ENCODE measurements at places on chromosomes 2 and 18. TPM values are rescaled to one million over a fixed set of nuclear protein-coding genes. Genes with fewer than 3 reads are reported as not detected.
A peak's percentile ranks its signal among the peaks of the same experiment; 100 is the strongest.

GRCh38 chr2:174486563-174487107 is at the start of gene GPR155:
Gene GPR155, minus strand, starts transcription at chr2:174487029. Its CDS starts 5,073 bp downstream, at chr2:174481956.
- peaks cover 46% of the 10 kb centered on the region for H3K4me1 ChIP-seq
- no peaks in the 10 kb centered on the region for H3K27me3 ChIP-seq
- DNase-seq: peak; percentile 32
- peak within 1 kb of the TSS; percentile 100 for H3K4me3 ChIP-seq
- peaks cover 6% of the 10 kb centered on the region for H3K36me3 ChIP-seq
- H3K27ac ChIP-seq: peak within 1 kb of the TSS; percentile 99

DNA sequence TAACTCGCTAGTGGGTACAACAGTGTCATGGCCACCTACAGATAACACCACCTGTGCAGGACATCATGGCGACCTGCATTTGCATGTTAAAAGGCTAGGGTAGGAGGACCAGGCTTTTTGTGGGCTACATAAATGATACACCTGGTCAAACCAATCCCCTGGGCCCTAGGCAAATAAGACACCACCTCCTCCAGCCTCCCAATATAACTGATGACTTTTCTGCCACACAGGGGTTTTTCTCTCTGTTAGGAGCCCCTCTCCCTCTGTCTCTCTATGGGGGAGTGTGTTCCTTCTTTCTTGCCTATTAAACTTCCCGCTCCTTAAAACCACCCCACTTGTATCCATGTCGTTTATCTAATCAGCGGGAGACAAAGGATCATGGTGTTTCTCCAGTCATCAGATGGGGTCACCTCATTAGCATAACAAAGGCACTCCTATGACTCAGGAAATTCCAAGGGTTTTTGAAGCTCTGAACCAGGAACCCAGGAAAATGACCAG is 10.8 kb upstream of the BUB1 start:
- no peak overlapping the region for H3K4me3 ChIP-seq
- H3K27ac ChIP-seq: no peak overlapping the region
- H3K36me3 ChIP-seq: peaks cover 4% of the 10 kb centered on the region
- H3K27me3 ChIP-seq: peaks cover 28% of the 10 kb centered on the region
- no peaks in the 10 kb centered on the region for H3K4me1 ChIP-seq

DNA sequence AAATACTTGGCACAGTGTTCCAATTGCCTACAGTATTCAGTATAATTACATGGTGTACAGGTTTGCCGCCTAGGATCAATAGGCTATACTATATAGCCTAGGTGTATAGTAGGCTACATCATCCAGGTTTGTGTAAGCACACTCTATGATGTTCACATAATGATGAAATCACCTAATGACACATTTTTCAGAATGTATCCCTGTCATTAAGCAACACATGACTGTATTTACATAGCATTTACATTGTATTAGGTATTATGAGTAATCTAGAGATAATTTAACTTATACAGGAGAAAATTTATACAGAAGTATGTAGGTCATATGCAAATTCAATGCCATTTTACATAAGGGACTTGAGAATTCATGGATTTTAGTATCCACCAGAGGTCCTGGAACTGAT is 35.4 kb downstream of the SCN7A start:
- no peaks in the 10 kb centered on the region for H3K36me3 ChIP-seq
- H3K27ac ChIP-seq: no peak overlapping the region
- H3K4me1 ChIP-seq: no peaks in the 10 kb centered on the region
- no peak for DNase-seq
- H3K4me3 ChIP-seq: no peak overlapping the region

GRCh38 chr2:232518844-232519243 is 1.3 kb upstream of the PRSS56 start:
- H3K4me3 ChIP-seq: no peak overlapping the region
- DNase-seq: no peak
- H3K4me1 ChIP-seq: peaks cover 8% of the 10 kb centered on the region

Gene AGBL5
- total RNA-seq: 8.9 TPM

Gene KRTCAP3
- 9.1 TPM for total RNA-seq

DNA sequence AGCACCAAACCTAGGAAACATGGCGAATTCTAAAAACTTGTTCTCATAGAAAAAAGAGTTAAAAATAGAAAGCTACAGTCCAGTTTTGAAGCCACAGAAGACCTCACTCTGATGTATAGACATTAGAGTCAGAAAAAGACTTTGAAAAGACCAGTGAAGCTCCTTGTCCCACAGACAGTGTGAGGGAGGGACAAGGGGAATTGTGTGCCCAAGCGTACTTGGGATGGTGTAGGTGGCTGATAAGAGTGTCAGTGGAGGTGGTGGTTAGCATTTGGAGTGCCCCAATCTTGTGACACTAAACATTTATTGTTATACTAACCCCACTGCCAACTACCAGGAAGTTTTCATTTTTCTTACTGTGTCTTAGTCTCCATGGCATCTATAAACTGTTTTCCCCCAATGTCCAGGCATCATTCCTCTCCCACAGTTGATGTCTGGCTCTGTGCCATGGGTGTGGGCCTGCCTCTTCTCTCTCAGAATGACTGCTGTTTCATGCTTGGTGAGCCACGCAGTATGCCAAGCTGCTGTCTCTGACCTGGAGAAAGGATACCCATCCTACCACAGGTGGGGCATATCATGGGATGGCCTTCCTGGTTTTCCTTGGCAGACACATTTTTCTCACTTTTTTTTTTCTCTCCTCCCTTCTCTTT is 161.4 kb downstream of the RPIA start:
- H3K27ac ChIP-seq: no peak overlapping the region
- no peaks in the 10 kb centered on the region for H3K36me3 ChIP-seq
- H3K4me3 ChIP-seq: no peak overlapping the region
- DNase-seq: no peak
- peaks cover 74% of the 10 kb centered on the region for H3K27me3 ChIP-seq

DNA sequence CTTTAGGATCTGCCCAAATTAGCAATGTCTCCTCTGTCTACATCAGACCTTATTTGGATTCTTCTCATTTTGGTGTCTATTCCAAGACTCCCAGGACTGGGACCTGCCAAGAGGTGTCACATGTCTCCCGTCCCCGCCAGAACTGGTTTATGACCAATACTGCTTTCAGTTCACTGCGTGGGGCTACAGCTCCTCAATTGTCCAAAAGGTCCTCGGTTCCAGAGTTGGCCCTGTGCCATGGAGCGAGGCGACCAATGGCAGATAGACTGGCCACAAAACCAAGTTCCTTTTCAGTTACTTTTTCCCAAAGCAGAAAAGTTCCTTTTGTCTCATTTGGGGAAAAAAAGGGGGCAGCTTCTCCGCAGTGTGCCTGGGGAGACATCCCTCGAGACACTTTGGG is 144.1 kb upstream of the ZNF236 start:
- no peaks in the 10 kb centered on the region for H3K36me3 ChIP-seq
- no peak overlapping the region for H3K27ac ChIP-seq
- no peaks in the 10 kb centered on the region for H3K4me1 ChIP-seq
- H3K4me3 ChIP-seq: no peak overlapping the region

Gene ASIC4
- not detected for total RNA-seq

DNA sequence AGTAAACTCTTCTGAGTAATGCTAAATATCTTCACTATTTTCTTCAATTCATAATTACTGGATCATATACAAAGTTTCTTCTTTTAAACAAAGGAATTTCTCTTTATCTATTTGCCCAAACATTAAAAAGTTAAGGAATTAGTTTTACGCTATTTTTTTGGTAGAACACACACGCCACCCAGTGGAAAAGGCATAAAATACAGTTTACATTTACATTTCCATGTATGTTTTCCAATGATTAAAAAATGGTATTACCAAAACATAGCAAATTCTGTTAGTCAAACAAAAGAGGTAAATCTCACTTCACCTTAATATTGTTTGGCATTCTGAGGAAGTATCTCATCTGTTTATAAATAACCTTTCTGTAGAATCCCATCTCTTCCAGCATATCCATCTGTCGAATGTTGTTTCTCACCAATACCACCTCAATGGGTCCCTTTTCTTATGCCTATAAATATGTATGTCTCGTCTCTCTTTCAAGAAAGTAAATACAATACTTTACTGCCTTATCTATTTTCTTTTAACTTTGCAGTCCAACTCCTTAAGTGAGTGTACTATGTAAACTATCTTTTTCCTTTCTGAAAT is 7.2 kb downstream of the BOLL start:
- peaks cover 6% of the 10 kb centered on the region for H3K27me3 ChIP-seq

GRCh38 chr2:65688141-65688886 is 255.9 kb upstream of the SPRED2 start:
- no peak for DNase-seq
- no peak overlapping the region for H3K27ac ChIP-seq
- peaks cover 38% of the 10 kb centered on the region for H3K27me3 ChIP-seq
- H3K4me3 ChIP-seq: no peak overlapping the region
- no peaks in the 10 kb centered on the region for H3K36me3 ChIP-seq
- no peaks in the 10 kb centered on the region for H3K4me1 ChIP-seq

Gene DAPL1
- not detected for total RNA-seq

- H3K27ac ChIP-seq: no peak overlapping the region
- DNase-seq: no peak
- no peak overlapping the region for H3K4me3 ChIP-seq
- peaks cover 46% of the 10 kb centered on the region for H3K27me3 ChIP-seq
- H3K36me3 ChIP-seq: peaks cover 3% of the 10 kb centered on the region
Measured at GRCh38 chr2:208379192-208379591, 27.4 kb upstream of the PTH2R start.

- H3K27me3 ChIP-seq: no peaks in the 10 kb centered on the region
- no peak overlapping the region for H3K27ac ChIP-seq
- no peaks in the 10 kb centered on the region for H3K36me3 ChIP-seq
Measured at GRCh38 chr2:185979546-185980071, 241.0 kb downstream of the FSIP2 start.

DNA sequence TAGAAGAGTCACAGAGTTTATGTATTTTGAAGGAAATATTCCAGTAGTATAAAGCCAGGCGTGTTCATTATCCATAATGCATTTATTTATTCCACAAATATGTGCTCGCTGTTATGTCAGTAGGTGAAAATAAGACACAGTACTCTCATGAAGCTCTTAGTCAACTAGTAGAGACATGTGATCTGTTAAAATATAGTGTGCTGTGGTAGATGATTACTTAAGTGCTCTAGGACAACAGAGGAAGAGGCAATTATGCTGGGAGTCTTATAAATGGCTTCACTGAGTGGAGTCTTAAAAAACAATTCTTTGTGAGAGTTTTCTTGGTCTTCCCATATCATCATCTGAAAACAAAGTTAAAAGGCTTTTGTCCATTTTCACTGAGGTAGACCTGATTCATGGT is 457.3 kb downstream of the XIRP2 start:
- no peak overlapping the region for H3K4me3 ChIP-seq
- no peak for DNase-seq
- no peaks in the 10 kb centered on the region for H3K36me3 ChIP-seq
- no peaks in the 10 kb centered on the region for H3K4me1 ChIP-seq
- no peaks in the 10 kb centered on the region for H3K27me3 ChIP-seq
- no peak overlapping the region for H3K27ac ChIP-seq

Gene CTLA4
- total RNA-seq: 109 TPM

DNA sequence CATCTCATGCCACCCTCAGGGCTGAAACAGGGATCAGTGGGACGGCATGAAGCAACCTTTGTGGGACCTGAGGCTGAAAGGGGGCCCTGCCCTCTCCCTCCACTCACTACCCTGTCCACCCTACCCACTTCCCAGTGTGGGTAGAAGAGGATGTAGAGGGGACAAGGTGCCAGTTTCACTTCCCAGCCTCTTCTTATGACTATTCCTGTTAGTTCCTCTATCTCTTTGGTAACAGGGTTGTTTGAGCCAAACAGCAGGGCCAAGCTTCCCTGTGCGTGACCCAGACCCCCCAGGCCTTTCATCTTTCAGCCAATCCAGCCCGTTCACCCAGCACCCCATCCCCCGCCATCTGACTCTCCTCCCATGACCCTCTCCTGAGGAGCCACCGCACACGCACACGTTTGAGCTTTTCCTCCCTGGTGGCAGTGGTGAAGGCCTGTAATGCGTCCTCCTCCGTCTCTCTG is 82.3 kb downstream of the STPG4 start:
- no peak for DNase-seq
- H3K27me3 ChIP-seq: no peaks in the 10 kb centered on the region
- H3K27ac ChIP-seq: peak overlapping the region; percentile 83
- peak overlapping the region; percentile 28 for H3K4me3 ChIP-seq

- peaks cover 10% of the 10 kb centered on the region for H3K4me1 ChIP-seq
- peaks cover 79% of the 10 kb centered on the region for H3K27me3 ChIP-seq
- H3K36me3 ChIP-seq: peaks cover 7% of the 10 kb centered on the region
Measured at GRCh38 chr2:105409717-105410116, 10.9 kb upstream of the FHL2 start.

Gene CASP10
- total RNA-seq: 16.4 TPM

DNA sequence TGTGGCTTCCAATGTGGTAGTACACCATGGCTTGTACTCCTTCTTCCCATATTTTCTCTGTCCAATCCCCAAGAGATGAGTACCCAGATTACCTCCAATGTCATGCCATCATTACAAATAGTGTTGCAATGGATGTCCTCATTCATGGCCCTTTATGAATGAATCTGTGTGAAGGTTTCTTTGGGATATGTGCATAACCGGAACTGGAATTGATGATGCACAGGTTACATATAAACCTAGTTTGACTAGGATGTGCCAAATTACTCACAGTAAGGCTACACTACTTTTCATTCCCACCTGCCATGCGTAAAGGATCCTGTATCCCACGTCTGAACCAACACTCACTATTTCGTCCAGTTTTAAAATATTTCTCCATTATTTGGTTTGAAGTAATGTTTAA is 173.9 kb upstream of the CXCR4 start:
- H3K4me3 ChIP-seq: no peak overlapping the region
- no peaks in the 10 kb centered on the region for H3K36me3 ChIP-seq
- H3K4me1 ChIP-seq: peaks cover 4% of the 10 kb centered on the region

DNA sequence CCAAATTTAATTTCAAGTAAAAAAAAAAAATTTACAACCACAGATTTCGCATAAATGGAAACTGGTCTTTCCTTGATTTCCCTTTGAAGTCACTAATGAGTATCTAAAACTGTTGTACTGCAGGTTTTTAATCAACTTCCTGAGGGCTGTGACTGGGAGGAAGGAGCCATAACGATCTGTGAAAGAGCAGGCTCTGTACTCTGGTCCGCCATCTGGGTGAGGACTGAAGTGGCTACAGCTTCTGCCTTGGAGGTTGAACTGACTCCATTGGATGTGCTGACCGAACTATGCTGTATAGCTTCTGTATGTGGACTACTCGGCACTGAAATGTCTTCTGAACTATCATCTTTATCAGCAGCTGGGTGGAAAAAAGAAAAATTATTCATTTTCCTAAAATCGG is 69.3 kb upstream of the CHN1 start:
- no peak for DNase-seq
- H3K36me3 ChIP-seq: peaks cover 11% of the 10 kb centered on the region
- peaks cover 2% of the 10 kb centered on the region for H3K4me1 ChIP-seq
- H3K27ac ChIP-seq: no peak overlapping the region
- H3K27me3 ChIP-seq: no peaks in the 10 kb centered on the region

GRCh38 chr18:1665079-1665478 is 760.4 kb downstream of the ADCYAP1 start:
- no peaks in the 10 kb centered on the region for H3K27me3 ChIP-seq
- no peaks in the 10 kb centered on the region for H3K4me1 ChIP-seq
- no peak for DNase-seq
- no peak overlapping the region for H3K4me3 ChIP-seq

All from T-helper 17 cell (primary cell).